ENCODE measurements at places on chromosomes 13 and 19.
A peak's percentile ranks its signal among the peaks of the same experiment; 100 is the strongest.

DNA sequence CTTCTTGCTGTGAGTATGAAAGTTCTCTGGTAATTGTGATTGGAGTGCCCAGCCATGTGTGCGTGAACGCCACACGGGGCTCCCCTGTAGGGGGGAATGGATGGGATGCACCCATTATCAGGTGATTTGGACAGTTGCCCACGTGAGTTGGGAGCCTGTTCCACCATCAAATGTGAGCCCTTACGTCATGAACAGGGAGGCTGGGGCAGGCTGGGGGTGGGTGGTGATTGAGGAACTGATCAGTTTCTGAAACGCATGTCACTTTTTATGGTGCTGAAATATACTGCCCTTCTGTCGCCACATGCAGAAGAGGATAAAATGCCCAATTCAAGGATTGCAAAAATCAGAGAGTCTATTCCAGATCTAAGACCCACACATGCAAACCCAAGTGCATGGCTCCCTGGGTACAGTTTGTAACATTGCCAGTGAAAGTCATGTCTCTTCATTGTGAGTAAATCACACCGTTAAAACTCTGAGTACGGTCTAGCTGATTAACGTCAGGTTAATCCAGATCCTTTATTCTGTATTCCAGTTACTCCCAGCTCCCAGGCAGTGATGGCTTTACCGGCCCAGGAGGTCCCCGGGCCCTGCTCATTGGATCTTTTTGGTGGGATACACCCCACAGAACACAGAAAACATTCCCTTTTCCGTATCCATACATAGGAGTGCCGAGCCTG is 90.2 kb downstream of the RAB20 start:
- DNase-seq: no peak

- no peak for DNase-seq
These were observed 102.1 kb downstream of the ATP8A2 start for GRCh38 chr13:25473864-25474263.

- no peak for DNase-seq
These were observed 52.1 kb upstream of the EHD2 start for GRCh38 chr19:47661161-47661560.

GRCh38 chr19:13888281-13888680 is 11.3 kb downstream of the NANOS3 start:
- no peak for DNase-seq

- DNase-seq: no peak
These were observed 1.4 kb downstream of the PEG3 start for GRCh38 chr19:56838909-56839651.

GRCh38 chr13:46855166-46855565 is 41.7 kb downstream of the HTR2A start:
- no peak for DNase-seq

DNA sequence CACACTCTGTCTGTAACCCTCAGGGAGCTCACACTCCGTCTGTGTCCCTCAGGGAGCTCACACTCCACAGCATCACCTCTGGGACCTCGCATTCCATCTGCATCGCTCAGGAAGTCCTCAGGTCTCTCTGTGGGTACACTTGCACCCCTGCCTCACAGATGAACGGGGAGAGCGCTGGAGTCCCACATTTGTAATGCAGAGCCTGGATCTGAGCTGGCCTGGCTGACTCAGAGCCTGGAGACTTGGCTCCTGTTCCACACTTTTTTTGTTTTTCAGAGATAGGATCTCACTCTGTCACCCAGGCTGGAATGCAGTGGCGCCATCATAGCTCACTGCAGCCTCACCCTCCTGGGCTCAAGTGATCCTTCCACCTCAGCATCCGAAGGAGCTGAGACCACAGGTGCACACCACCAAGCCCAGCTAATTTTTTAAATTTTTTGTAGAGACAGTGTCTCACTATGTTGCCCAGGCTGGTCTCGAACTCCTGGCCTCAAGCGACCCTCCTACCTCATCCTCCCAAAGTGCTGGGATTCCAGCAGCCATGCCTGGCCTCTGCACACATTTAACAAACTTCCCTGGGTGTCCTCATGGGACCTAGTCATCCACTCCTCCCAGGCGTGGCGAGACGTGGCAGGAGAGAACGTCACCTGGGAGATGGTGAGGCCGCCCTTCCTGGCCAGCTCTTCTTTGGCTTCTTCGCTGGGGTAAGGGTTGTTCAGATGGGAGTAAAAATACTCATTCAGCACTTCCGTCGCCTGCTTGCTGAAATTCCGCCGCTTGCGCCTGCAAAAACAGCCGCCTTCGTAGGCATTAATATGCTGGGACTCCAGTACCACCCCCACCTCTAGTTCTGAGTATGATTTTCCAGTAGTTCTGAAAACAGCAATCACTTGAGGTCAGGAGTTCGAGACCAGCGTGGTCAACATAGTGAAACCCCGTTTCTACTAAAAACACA is 31.0 kb downstream of the CILP2 start:
- DNase-seq: no peak

DNA sequence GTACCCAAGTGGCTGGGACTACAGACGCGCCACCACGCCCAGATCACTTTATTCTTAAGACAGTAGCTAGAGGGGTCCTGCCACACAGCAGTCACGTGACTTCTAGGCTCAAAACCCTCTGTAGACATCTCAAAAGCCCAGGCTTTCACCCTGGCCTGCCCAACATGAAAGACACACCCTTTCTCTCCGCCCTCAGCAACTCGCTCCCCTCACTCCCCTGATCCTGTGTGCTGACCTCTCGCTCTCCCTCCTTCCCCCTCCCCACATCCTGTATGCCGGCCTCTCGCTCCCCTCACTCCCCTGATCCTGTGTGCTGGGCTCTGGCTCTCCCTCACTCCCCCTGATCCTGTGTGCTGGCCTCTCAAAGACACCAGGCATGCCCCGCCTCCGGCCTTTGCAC is 77.4 kb downstream of the SLC15A1 start:
- no peak for DNase-seq

DNA sequence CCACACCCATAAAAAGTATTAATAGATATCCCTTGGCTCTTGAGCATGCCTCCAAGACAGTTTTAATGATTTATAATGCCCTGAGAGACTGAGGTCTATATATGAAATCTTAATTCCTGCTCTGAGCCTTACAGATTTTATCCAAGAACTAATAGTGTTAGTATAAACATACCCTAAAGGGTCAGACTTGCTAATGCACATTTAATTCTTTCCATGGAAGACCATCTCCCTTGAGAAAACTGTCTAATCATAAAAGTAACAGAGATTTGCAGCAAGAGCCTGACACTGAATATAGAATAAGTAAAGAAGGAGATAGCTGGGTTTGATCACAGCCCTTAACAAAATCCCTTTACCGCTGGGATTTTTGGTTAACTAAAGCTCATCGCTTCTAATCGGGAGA is 650.8 kb upstream of the KLF12 start:
- no peak for DNase-seq

DNA sequence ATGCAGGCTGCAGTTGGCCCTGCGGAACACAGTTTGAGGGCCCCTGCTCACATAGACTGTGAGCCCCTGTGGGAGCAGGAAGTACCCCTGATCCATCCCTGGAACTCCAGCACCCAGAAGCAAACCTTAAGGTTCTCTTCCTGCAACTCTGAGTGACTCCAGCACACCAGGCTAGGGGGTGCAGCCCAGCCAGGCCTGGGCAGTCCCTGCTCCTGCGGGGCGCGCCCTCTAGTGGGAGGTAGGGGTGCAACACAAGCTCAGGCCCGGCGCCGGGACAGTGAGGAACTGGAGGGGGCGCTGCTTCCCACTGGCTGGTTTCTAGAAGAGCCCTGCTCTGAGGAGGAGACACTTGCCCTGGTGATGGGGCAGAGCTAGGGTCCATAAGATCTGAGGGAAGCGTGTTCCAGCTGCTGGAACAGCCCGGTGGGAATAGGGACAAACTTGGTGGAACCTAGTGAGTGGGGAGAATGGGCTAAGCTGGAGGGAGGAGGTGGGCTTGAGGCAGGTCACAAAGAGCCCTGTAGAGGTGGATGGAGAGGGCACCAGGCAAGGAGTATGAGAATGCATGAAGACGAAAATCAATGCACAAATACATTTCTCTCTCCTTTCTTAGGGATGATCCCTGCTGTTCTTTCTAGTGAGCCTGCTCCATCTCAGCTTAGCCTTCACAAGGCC is 5.0 kb downstream of the ZSCAN5A start:
- DNase-seq: no peak

GRCh38 chr13:67232384-67232783 is 2.2 kb upstream of the PCDH9 start:
- DNase-seq: no peak

- DNase-seq: no peak
These were observed 41.5 kb downstream of the NOTCH3 start for GRCh38 chr19:15159251-15159650.

GRCh38 chr13:36420437-36420891 is 11.8 kb upstream of the CCNA1 start:
- peak; percentile 24 for DNase-seq

GRCh38 chr13:91360246-91360751 is 12.8 kb downstream of the MIR17HG start:
- DNase-seq: no peak

DNA sequence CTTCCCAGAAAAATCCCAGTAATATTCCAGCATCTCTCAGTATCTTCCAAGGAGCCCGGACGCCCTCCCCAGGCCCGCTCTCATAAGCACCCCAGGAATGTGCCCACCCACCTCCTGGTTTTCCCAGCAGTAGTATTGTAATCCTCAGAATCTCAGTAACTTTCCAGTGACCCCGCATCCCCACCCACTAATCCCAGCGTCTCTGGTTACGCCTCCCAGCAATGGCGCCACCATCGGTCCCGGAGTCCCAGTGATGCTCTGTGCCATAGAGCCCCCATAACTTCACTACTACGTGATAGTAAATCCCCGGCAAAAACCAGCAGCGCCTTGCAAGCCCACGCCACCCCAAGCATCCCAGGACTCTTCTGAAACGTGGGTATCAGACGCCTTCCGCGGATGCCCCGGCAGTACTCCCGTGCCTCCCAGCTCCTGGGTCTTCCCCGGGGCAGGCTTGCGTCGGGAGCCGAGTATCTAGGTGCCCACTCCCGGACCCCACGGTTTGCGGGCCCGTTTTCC is 928 bp upstream of the PNPLA6 start:
- no peak for DNase-seq

- no peak for DNase-seq
These were observed 1145.6 kb upstream of the MIR17HG start for GRCh38 chr13:90201676-90202460.

GRCh38 chr13:61880578-61881283 is 465.1 kb upstream of the PCDH20 start:
- DNase-seq: no peak

- no peak for DNase-seq
These were observed 623.4 kb downstream of the PCDH17 start for GRCh38 chr13:58254943-58255342.

DNA sequence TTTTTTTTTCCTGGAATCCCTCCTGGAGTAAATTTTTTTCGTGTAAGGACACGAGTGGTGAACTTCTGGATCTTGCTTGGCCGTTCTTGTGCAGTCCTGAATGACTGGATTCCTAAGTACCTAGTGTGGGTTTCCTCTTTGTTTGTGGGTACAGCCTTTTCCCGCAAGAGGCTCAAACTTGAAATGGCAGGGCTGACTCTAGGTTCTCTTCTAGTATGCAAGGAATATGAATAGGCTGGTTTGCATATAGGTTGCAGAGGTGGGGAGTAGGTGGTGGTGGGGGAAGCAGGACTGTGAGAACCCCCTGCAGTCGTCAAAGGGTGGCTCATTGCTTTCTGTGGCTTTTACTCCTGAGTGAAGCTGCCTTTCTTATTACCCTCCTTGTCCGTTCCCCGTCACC is 13.6 kb downstream of the UBAC2 start:
- no peak for DNase-seq

GRCh38 chr19:48244281-48244680 is 11.4 kb downstream of the CARD8 start:
- no peak for DNase-seq

- no peak for DNase-seq
These were observed 357.7 kb downstream of the LMO7 start for GRCh38 chr13:75993823-75994222.

GRCh38 chr13:105278943-105279381 is 1256.5 kb downstream of the EFNB2 start:
- no peak for DNase-seq

GRCh38 chr13:25847145-25847544 is 204.7 kb downstream of the SHISA2 start:
- no peak for DNase-seq

DNA sequence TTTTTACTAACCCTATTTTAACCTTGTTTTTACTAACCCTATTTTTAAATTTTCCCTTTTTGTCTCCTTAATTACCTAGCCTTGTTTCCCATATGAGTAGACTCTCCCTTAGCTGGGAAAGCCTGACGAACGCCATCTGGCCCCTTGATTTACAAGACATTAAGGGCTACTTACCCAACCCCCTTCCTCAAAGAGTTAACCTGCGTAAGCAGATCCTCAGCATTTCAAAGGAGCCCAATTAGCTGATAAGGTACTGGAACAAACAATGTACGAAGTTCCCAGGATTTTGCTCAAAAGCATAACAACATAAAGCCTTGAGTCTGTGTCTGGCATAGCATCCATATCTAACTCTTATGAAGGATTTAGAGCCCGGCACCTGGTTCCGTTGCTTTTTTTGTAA is 4.7 kb upstream of the MVB12A start:
- no peak for DNase-seq

- no peak for DNase-seq
These were observed at the start of gene WTIP for GRCh38 chr19:34480971-34481841. TSS of gene WTIP (plus strand) at chr19:34481758. CDS start at chr19:34481975, 217 bp downstream.

- DNase-seq: no peak
These were observed 50.9 kb upstream of the TPM4 start for GRCh38 chr19:16025108-16026101.

Measured in NCI-H2107 (cell line).